Activated CD4-positive, CD25-positive, alpha-beta regulatory T cell treated with anti-CD3 and anti-CD28 coated beads, Interleukin-2, amount 50 U/mL, for 16 hours (primary cell): ENCODE measurements at places on chromosomes 12 and 14.

DNA sequence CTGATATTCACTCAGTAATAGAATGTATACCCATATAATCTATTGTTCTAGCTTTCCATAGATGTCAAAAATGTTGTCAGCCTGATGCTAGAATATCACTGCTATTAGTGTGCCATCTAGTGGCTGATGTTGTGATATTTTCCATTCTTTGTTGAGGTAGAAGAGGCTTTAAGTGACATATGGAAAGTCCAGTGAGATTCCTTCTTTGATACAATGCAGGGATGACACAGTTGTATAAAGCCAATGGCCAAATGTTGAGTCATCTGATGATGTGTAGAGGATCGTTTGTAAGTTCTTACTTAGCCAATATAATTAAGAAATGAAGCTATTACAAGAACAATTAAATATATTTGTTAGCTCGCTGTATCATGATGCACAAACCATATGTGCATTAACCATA lies 58.1 kb upstream of the PCED1B start:
- DNase-seq, result no peak

GRCh38 chr12:77152623-77153193 lies 87.3 kb upstream of the E2F7 start:
- DNase-seq, result no peak

DNA sequence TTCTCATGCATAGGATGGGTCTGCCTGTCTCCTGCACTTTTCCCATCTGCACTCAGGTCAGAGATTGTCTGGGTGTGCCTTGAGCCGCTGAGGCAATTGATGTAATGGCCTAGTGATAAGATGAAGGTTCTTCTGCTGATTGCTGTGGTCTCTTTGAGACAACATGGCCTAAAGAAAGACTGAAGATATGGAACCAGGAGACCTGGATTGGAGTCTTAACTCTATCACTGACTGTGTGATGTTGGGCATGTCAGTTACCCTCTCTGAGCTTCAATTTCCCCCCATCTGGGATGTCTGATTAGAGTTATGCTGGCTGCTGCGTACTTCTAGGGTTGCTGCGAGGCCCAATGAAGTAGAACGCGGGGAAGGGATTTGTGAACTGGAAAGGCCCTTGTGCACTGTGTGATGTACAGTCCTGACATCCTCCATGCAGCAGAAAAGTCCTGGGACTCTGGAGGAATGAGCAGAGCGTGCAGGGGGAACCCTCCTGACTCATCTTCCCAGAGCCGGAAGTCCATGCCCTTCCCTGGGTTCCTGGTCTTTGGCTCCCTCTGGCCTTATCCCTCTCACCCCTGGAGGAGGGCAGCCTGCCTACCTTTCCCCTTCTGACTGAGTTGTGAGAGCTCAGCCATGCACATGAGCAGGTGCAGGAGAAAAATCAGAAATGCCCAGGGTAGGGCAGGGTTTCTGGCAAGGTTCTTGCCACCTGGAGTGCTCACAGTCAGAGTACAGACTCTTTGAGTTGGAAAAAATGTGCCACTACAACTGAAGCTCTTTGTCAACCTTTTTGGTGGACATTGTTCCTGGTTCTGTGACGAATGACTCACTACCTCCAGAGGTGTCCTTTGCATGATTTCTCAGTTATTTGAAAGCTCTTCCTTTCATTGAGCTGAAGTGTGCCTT lies 21.1 kb downstream of the PLEKHD1 start:
- DNase-seq, result no peak

GRCh38 chr14:29028973-29029582 lies 262.5 kb downstream of the FOXG1 start:
- no peak for DNase-seq

DNA sequence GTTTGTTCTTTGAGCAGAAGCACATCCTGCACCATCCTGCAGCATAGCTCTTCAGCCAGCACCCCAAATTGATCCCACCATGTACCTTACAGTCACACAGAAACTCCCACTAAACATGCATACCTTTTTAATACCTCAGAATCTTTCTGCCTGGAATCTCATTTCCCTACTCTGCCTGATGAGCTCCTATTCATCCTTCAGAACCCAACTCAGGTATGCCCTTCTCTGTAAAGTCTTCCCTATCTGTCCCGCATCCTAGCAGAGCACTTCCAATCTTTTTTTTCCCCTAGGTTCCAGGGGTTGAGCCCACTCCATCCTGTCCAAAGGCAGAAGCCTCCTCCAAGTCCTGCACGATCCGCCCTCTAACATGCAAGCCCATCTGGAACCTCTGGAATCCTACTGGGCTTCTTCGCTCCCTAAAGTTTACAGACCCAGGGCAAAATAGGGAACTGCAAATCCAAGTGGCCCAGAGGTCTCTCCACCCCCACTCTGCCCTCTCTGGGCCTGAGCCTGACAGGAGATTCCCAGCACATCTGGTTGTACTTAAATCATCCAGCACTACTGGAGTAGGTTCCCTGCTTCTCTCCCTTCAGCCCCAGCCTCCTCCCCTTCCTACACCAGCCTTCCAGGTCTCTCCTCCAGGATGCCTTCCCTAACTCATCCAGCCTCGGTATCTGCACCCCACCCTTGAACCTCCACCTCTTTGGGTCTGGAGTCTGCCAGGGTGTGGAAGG lies 4.1 kb upstream of the FIGNL2 start:
- no peak for DNase-seq

DNA sequence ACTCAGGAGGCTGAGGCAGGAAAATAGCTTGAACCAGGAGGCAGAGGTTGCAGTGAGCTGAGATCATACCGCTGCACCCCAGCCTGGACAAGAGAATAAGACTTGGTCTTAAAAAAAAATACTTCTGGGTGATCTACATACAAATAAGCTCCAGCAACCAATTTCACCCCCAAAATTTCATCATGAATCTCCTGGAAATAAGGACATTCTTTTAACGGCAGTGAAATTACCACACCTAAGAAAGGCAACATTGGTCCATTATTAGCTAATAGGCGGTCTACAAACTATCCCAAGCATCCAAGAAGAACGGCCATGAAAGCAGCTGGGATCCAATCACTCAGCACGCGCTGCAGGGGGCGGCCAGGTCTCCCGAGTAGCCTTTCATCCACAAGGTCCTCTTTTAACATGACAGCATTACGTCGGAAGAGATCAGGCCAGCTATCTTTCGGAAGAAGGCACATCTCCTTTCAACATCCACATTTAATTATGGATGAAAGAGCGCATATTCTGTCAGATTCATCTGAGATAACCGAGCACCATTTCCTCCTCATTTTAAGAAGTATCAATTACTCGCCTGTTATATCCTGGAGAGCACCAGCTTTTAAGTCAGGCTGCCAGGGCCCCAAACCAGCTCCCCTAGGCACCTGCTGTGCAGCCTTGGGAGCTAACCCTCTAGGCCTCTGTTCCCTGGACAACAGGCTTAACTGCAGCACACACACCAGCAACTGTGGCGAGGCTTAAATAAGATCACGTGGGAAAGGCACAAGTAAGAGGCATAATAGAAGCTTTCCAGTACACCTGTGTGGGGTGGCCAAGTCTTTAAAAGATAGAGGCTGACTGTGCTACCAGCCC lies 4.2 kb downstream of the SLC15A4 start:
- no peak for DNase-seq
